ENCODE measurements at places on chromosomes 1 and 21. TPM values are rescaled to one million over a fixed set of nuclear protein-coding genes. Genes with fewer than 3 reads are reported as not detected.

TACSTD2 gene
- 51.0 TPM for total RNA-seq

KIF21B gene
- 3.1 TPM for total RNA-seq

KRTAP6-3 gene
- total RNA-seq: not detected

TOR3A gene
- 43.7 TPM for total RNA-seq

FCGR3B gene
- total RNA-seq: not detected

AMY1B gene
- total RNA-seq: not detected

NPPB gene
- total RNA-seq: 0.34 TPM

BMP8B gene
- total RNA-seq: not detected

C1orf74 gene
- total RNA-seq: 1.5 TPM

GFI1 gene
- 0.35 TPM for total RNA-seq

REN gene
- total RNA-seq: 0.29 TPM

RAP1GAP gene
- total RNA-seq: not detected

B3GALT5 gene
- 1.1 TPM for total RNA-seq

FCER1G gene
- not detected for total RNA-seq

THEM5 gene
- total RNA-seq: not detected
